ENCODE measurements at places on chromosomes 4 and X.

- H3K4me1 ChIP-seq = peaks cover 4% of the 10 kb centered on the region
- H3K27me3 ChIP-seq = no peaks in the 10 kb centered on the region
- no peak overlapping the region for H3K4me3 ChIP-seq
- H3K36me3 ChIP-seq = peaks cover 45% of the 10 kb centered on the region
- no peak overlapping the region for H3K27ac ChIP-seq
- no peak for DNase-seq
Observed at GRCh38 chrX:51899741-51900140, 6.3 kb downstream of the MAGED1 start.

GRCh38 chr4:122831515-122832196 is 5.0 kb downstream of the FGF2 start:
- H3K4me3 ChIP-seq = no peak overlapping the region
- H3K27me3 ChIP-seq = peaks cover 52% of the 10 kb centered on the region
- no peaks in the 10 kb centered on the region for H3K36me3 ChIP-seq
- H3K4me1 ChIP-seq = peaks cover 17% of the 10 kb centered on the region

- H3K36me3 ChIP-seq = no peaks in the 10 kb centered on the region
- no peak overlapping the region for H3K4me3 ChIP-seq
- no peak for DNase-seq
- no peaks in the 10 kb centered on the region for H3K27me3 ChIP-seq
- H3K4me1 ChIP-seq = no peaks in the 10 kb centered on the region
- H3K27ac ChIP-seq = no peak overlapping the region
Observed at GRCh38 chr4:58070726-58071125, 960.5 kb upstream of the IGFBP7 start.

DNA sequence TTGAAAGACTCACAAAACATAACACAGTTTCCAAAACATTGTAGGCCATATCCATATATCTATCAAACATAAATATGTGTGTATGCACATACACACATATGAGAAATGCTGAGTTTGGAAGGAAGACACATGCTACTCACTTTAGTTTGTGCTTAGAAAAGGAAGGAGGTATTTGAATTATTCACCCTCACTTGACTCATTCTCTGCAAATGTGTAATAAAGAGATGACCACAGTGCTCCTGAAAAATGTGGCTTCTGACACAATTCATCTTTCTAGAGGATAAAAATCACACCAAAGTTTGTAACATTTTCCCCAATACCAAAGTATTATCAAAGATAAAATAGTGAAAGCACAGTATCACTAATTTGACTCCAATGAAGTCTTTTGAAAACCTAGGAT is 950.1 kb downstream of the FAT4 start:
- no peaks in the 10 kb centered on the region for H3K4me1 ChIP-seq
- no peak overlapping the region for H3K27ac ChIP-seq
- H3K27me3 ChIP-seq = no peaks in the 10 kb centered on the region
- no peak for DNase-seq

GRCh38 chr4:19534159-19534558 is 717.5 kb upstream of the SLIT2 start:
- H3K27ac ChIP-seq = no peak overlapping the region
- H3K36me3 ChIP-seq = no peaks in the 10 kb centered on the region
- no peak overlapping the region for H3K4me3 ChIP-seq

DNA sequence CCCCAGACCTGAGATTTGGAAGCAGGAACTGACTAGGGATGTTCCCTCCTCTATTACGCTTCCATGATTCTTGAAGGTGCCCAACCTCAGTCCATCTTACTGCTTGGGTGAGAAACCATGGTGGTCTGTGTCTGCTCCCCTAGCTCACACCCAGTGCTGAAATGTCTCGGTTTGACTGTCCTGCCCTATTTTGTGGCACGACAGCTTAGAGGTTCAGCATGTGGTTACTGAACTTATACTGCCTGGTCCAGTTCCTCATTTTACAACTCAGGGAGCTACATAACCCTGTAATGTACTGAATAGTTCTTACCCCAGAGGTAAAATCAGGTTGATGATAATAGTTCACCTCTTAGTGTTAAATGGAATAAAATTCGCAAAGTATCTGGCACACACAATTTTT is 203.1 kb downstream of the RBM46 start:
- H3K27ac ChIP-seq = no peak overlapping the region
- no peaks in the 10 kb centered on the region for H3K27me3 ChIP-seq

DNA sequence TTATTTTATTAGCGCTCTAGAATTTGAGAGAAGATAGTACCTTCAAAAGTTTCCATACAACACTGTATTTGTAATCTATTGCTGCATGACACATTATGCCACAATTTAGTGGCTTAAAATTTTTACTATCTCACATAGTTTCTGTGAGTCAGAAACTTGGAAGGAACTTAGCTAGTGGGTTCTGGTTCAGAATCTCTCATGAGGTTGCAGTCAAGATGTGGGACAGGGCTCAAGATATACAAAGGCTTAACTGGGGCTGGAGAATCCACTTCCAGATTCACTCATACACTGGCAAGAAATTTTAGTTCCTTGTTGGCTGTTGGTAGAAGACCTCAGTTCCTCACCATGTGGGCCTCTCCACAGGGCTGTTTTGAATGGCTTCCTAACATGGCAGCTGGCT is 11.5 kb upstream of the C4orf54 start:
- peaks cover 17% of the 10 kb centered on the region for H3K27me3 ChIP-seq
- no peak overlapping the region for H3K4me3 ChIP-seq
- DNase-seq = no peak
- no peak overlapping the region for H3K27ac ChIP-seq
- H3K4me1 ChIP-seq = no peaks in the 10 kb centered on the region

DNA sequence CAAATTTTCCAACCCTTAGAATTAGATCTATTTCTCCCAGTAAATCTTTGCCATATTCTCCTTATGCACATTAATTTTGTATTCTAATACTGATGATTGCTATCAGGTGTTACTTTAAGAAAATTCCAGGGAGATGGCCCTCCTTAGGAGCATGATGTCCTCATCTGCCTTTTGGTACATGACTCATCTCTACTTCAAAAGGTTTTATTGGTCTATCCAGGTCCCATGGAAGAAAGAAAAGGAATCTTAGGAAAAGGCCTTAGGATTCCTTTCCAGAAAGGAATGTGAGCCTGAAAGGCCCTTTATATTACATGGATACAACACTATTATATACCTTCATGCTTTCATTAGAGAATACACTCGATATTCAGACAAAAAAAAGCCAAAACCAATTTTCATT is 968.2 kb downstream of the STIM2 start:
- H3K4me1 ChIP-seq = no peaks in the 10 kb centered on the region
- H3K27ac ChIP-seq = no peak overlapping the region
- no peak for DNase-seq
- no peaks in the 10 kb centered on the region for H3K36me3 ChIP-seq
- no peak overlapping the region for H3K4me3 ChIP-seq
- H3K27me3 ChIP-seq = no peaks in the 10 kb centered on the region

GRCh38 chr4:173214661-173215060 is 46.0 kb downstream of the GALNT7 start:
- no peak for DNase-seq
- H3K36me3 ChIP-seq = peaks cover 5% of the 10 kb centered on the region
- H3K27ac ChIP-seq = no peak overlapping the region
- H3K4me1 ChIP-seq = peaks cover 27% of the 10 kb centered on the region
- H3K27me3 ChIP-seq = no peaks in the 10 kb centered on the region
- no peak overlapping the region for H3K4me3 ChIP-seq

DNA sequence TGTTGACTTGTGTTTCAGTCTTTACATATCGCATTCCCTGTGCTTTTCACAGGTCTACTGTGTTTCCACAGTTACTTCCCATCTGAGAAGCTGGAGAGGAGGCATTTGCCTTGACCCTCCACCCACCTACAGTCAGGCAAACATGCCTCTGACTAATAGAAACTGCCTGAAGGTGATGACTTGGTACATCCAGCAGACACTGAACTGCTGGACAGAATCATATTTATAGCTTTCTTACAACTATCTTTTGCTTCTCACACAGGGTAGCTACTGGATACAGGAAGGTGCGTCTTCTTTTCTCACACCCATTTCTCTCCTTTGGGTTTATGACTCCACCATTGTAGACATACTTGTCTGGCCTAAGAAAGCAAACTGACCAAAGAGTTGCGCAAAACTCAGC is 58.0 kb downstream of the VGLL1 start:
- no peaks in the 10 kb centered on the region for H3K36me3 ChIP-seq
- no peak overlapping the region for H3K4me3 ChIP-seq
- H3K4me1 ChIP-seq = no peaks in the 10 kb centered on the region
- no peak overlapping the region for H3K27ac ChIP-seq
- H3K27me3 ChIP-seq = peaks cover 4% of the 10 kb centered on the region

- H3K4me1 ChIP-seq = no peaks in the 10 kb centered on the region
- no peaks in the 10 kb centered on the region for H3K27me3 ChIP-seq
- no peak overlapping the region for H3K27ac ChIP-seq
- H3K36me3 ChIP-seq = no peaks in the 10 kb centered on the region
Observed at GRCh38 chr4:111689731-111690130, 455.5 kb upstream of the FAM241A start.

DNA sequence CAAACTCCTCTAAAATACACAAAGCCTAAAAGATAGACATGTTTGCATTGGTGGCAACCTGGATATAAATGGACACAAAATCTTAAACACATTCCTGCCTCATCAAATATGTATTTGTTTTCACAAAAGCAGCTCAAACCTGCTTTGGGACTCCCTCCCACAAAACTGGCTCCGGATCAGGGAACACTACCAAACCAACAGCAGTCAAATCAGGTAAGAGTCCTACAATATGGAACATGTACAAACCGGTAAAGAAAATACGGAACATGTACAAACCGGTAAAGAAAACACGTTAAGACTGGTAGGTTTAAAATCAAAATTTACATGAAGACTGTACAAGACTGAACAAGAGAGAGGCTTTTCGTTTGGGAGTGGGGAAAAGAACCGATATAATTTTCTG is 4.3 kb downstream of the AMTN start:
- H3K27ac ChIP-seq = no peak overlapping the region
- no peaks in the 10 kb centered on the region for H3K4me1 ChIP-seq
- no peaks in the 10 kb centered on the region for H3K36me3 ChIP-seq
- H3K27me3 ChIP-seq = no peaks in the 10 kb centered on the region
- no peak for DNase-seq
- no peak overlapping the region for H3K4me3 ChIP-seq

DNA sequence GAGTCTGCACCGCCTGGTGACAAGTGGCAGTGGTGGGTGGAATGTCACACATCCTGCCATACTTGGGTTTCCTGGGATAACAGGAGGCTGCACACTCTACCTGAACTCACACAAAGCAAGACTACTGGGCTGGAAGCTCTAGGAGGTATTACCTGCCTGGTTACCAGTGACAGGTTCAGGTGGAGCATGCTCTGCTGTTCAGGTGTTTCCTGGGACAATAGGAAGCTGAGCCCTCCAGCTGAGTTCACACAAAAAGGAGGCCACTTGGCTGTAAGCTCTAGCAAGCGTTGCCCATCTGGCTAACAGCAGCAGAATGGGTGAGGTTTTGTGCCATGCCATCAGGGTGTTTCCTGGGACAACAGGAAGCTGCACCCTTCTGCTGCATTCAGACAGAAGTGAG is 17.4 kb upstream of the UGT2B7 start:
- H3K27ac ChIP-seq = no peak overlapping the region
- no peak for DNase-seq
- no peaks in the 10 kb centered on the region for H3K4me1 ChIP-seq
- no peaks in the 10 kb centered on the region for H3K27me3 ChIP-seq
- no peaks in the 10 kb centered on the region for H3K36me3 ChIP-seq
